ENCODE measurements at places on chromosomes 6 and 20.

DNA sequence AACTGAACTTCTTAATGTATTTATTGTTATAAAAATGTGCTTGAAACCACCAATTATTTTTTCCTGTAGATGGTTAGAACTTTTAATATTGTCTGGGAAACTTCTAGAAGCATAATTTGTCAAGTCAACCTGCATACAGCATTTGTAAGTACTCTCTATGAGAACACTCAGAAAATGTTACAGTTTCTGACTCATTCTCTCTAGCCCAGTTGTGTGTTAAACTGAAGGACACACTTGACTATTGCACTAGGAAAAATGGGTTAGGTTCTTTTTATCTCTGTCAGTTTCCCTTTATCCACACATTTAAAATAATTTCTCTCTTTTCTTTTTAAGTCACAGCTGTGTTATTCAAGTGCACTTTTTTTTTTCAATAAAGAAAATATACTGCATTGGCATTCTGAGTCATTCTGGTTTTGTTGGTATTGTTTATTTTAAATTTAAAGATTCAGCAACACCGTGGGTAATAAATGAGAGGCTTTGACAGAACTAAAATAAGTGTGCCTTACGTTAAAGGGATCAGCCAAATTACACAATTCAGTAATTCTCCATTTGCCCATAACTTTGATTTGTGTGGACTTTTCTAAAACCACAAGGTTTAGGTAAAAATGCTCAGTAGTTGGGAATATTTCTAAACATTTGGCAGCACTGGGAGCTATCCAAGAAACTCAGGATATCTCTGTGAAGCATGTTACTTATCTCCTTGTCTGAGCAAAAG, 50.7 kb downstream of the OPN5 start:
- no peaks in the 10 kb centered on the region for H3K27me3 ChIP-seq
- no peaks in the 10 kb centered on the region for H3K4me1 ChIP-seq
- no peaks in the 10 kb centered on the region for H3K36me3 ChIP-seq
- DNase-seq, result no peak

- H3K36me3 ChIP-seq, result no peaks in the 10 kb centered on the region
- H3K4me1 ChIP-seq, result no peaks in the 10 kb centered on the region
- H3K27ac ChIP-seq, result no peak overlapping the region
These were observed 1.6 kb downstream of the KIAA0408 start for GRCh38 chr6:127457456-127458064.

GRCh38 chr6:20688710-20689500, 154.6 kb downstream of the CDKAL1 start:
- H3K27me3 ChIP-seq, result no peaks in the 10 kb centered on the region
- peak overlapping the region; percentile 72 for H3K27ac ChIP-seq
- DNase-seq, result peak; percentile 59
- H3K4me1 ChIP-seq, result peaks cover 13% of the 10 kb centered on the region
- peak overlapping the region; percentile 38 for H3K4me3 ChIP-seq

- H3K27me3 ChIP-seq, result no peaks in the 10 kb centered on the region
- no peak overlapping the region for H3K27ac ChIP-seq
- H3K4me1 ChIP-seq, result no peaks in the 10 kb centered on the region
- H3K36me3 ChIP-seq, result no peaks in the 10 kb centered on the region
- no peak overlapping the region for H3K4me3 ChIP-seq
- DNase-seq, result no peak
These were observed 173.4 kb downstream of the MRPL14 start for GRCh38 chr6:43953794-43954310.

- no peak overlapping the region for H3K4me3 ChIP-seq
- H3K27me3 ChIP-seq, result no peaks in the 10 kb centered on the region
- H3K4me1 ChIP-seq, result peaks cover 36% of the 10 kb centered on the region
- DNase-seq, result no peak
These were observed 78.9 kb downstream of the SULF2 start for GRCh38 chr20:47706345-47706744.

GRCh38 chr6:109321752-109322151, 60.5 kb downstream of the CD164 start:
- peaks cover 7% of the 10 kb centered on the region for H3K4me1 ChIP-seq
- H3K36me3 ChIP-seq, result no peaks in the 10 kb centered on the region
- DNase-seq, result no peak
- no peaks in the 10 kb centered on the region for H3K27me3 ChIP-seq
- no peak overlapping the region for H3K4me3 ChIP-seq
- no peak overlapping the region for H3K27ac ChIP-seq

DNA sequence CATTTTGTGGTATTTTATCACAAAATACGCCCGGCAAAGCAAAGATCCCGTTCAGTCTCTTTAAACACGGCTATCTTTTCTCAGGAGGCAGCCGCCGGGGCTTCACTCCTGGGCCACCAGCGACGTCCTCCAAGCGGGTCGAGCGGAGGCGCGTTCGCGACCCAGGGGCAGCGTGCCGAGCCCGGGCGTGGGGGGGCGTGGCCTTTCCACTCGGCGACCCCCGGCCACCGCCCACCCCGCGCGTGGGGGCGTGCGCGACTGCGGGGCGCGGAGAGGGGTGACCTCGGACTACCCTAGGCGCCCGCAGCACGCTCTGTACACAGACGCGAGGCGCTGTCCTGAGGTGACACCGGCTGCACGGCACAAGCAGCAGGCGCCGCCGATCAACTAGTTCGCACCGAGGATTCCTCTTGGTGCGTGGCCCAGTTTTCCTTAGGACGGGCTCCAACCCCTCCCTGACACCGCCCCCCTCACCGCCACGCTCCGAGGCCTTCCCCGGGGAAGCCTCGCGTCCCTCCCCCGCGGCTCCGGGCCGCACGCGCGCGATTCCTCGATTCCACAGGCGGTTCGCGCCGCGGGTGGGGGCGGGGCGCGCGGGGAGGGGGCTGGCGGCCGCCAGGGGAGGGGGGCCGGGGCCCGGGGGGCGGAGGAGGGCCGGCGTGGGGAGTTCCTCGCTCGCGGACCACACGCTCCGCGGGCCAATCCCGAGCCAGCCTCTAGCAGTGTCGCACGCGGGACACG, 1.1 kb upstream of the JARID2 start:
- peak overlapping the region; percentile 73 for H3K4me3 ChIP-seq
- H3K36me3 ChIP-seq, result no peaks in the 10 kb centered on the region
- H3K27ac ChIP-seq, result peak overlapping the region; percentile 97
- H3K4me1 ChIP-seq, result no peaks in the 10 kb centered on the region
- DNase-seq, result no peak

DNA sequence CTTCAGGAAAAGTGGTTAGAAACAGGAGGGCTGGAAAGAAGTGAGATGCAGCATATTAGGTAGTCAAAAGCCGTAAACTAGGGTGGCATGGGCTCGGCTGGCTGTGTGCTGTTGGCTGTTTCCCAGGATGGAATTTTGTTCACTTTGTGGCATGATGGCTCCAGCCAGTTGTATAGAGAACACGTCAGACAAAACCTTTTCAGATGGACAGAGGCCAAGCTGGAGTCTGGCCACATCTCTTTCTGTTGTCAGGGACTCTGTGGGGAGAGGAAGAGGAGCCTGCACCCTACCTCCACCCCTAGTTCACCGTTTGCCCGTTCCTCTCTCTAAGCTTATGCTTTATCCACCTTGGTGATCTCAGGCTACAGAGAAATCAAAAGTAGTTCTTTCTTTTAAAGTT, 22.0 kb downstream of the C6orf89 start:
- H3K4me3 ChIP-seq, result no peak overlapping the region
- DNase-seq, result no peak
- no peaks in the 10 kb centered on the region for H3K36me3 ChIP-seq
- H3K4me1 ChIP-seq, result peaks cover 13% of the 10 kb centered on the region
- H3K27me3 ChIP-seq, result no peaks in the 10 kb centered on the region

DNA sequence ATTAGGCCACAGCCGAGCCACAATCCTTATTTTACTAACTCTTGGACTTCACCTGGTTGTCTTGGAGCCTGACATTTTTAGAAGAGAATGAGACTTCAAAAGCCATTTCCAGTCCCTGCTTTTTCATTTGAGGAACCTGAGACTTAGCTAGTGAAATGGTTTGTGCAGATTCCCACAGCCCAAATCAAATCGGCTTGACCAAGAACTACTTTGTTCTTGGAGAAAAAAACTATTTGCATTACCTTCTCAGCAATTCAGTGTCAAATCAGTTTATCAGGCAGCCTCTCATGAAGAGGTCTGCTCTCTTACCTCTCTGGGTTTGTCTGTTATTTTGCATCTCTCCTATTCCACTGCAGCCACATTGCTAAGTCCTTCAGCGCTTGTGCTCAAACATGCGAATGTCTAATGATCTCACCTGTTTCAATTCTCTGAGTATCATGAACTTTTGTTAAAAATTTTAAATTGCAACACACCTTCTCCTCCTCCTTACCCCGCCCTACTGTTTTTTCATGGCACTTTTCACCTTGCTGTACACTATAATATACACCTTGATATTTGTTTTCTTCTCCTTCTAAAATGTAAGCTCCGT, 573 bp upstream of the IFNGR1 start:
- no peaks in the 10 kb centered on the region for H3K27me3 ChIP-seq
- peak overlapping the region; percentile 94 for H3K27ac ChIP-seq
- H3K36me3 ChIP-seq, result 0 out of 2 replicates have a peak, but pooled peaks cover under 1% of the 10 kb centered on the region
- DNase-seq, result no peak
- H3K4me1 ChIP-seq, result peaks cover 21% of the 10 kb centered on the region
- H3K4me3 ChIP-seq, result peak overlapping the region; percentile 91

DNA sequence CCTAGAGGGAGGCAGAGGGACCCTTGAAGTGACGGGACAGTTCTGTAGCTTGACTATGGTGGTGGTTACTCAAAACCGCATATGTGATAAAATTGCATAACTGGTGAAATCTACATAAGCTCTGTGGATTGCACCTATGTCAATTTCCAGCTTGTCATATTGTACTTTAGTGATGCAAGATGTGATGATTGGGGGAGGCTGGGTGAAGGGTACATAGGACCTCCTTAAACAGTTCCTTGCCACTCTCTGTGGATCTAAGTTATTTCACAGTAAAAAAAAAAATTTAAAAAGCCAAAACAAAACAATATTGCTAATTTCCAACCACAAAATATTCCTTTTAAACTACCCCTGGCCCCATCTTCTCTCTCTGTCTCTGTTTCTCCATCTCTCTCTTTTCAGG, 472.6 kb upstream of the SULF2 start:
- H3K27ac ChIP-seq, result no peak overlapping the region
- no peaks in the 10 kb centered on the region for H3K36me3 ChIP-seq
- no peak overlapping the region for H3K4me3 ChIP-seq
- no peaks in the 10 kb centered on the region for H3K27me3 ChIP-seq
- no peaks in the 10 kb centered on the region for H3K4me1 ChIP-seq

DNA sequence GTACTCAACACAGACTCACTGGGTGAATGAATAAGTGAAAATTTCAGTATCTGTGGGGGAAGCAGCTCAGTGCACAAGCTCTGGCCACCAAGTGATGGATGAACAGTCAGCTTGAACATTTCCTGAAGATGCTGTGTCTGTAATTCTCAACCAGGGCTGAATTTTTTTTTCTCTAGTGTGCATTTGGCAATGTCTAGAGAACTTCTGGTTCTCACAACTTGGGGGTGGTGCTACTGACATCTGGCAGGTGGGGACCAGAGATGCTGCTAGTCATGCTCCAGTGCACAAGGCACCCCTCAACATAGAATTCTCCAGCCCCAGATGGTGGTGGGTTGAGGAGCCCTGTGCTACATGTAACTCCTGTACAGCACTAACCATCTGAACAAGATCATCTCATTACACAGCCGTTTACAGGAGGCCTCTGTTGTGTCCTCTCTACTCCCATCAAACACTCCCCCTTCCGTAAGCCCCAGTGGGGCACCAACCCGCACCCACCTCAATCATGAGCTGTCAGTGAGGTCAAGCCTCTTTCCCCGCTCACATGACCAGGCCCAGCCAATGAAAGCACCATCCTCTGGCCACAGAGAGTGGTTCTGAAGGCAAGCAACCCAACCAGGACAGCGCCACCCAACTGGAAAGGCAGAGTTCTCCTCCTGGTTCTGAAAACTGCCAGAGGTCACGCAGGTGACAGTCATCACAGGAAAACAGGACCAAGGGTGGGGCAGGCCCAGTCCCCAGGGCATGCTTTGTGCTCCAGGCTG, 103.9 kb upstream of the PMEPA1 start:
- H3K36me3 ChIP-seq, result no peaks in the 10 kb centered on the region
- DNase-seq, result no peak
- H3K27ac ChIP-seq, result no peak overlapping the region
- H3K27me3 ChIP-seq, result no peaks in the 10 kb centered on the region
- no peak overlapping the region for H3K4me3 ChIP-seq

DNA sequence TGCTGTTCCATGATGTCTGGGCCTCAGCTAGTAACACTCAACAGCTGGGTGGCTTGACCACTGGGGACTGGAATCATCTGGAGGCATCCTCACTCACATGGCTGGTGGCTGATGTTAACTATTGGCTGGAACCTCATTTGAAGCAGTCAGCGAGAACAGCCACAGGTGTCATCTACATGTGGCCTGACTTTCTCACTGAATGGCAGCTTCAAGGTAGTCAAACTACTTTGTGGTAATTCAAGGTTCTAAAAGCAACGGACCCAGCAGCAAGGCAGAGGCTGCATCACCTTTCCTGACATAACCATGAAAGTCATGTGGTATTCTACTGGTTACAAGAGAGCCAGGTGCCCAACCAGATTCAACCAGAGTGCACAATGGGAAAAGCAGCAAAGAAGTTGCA, 115.9 kb upstream of the DST start:
- peaks cover 84% of the 10 kb centered on the region for H3K4me1 ChIP-seq
- H3K27me3 ChIP-seq, result no peaks in the 10 kb centered on the region
- H3K27ac ChIP-seq, result peak overlapping the region; percentile 54
- H3K4me3 ChIP-seq, result no peak overlapping the region

DNA sequence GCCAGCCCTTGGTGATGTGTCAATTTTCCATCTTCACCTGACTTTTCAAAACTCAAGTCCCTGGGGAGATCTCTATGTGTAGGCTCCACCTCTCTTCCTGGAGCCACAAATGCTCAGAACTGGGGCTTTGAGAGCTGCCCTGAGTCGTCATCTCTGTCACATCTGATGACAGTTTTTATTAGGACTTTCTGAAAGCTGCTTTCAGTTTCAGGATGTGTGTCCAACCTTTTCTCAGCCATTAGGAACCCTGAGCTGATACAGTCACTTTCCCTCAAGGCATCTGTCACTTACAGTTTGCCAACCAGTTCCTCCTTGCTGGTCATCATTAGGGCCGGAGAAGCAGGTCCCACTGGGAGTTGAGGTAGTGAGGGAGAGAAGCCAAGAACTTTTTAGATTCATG, 365.9 kb upstream of the CHD6 start:
- H3K4me3 ChIP-seq, result no peak overlapping the region
- H3K4me1 ChIP-seq, result no peaks in the 10 kb centered on the region
- H3K27ac ChIP-seq, result no peak overlapping the region
- peak; percentile 12 for DNase-seq
- H3K27me3 ChIP-seq, result no peaks in the 10 kb centered on the region
- H3K36me3 ChIP-seq, result no peaks in the 10 kb centered on the region

GRCh38 chr6:139240161-139241010, 51.4 kb downstream of the TXLNB start:
- no peaks in the 10 kb centered on the region for H3K4me1 ChIP-seq
- DNase-seq, result no peak
- no peak overlapping the region for H3K27ac ChIP-seq
- H3K4me3 ChIP-seq, result no peak overlapping the region
- H3K36me3 ChIP-seq, result no peaks in the 10 kb centered on the region

GRCh38 chr20:4832469-4832868, 110.8 kb downstream of the PRND start:
- H3K27me3 ChIP-seq, result no peaks in the 10 kb centered on the region
- no peaks in the 10 kb centered on the region for H3K4me1 ChIP-seq
- H3K4me3 ChIP-seq, result no peak overlapping the region

- H3K4me1 ChIP-seq, result no peaks in the 10 kb centered on the region
- no peak for DNase-seq
- no peaks in the 10 kb centered on the region for H3K27me3 ChIP-seq
- H3K4me3 ChIP-seq, result no peak overlapping the region
- H3K27ac ChIP-seq, result no peak overlapping the region
- H3K36me3 ChIP-seq, result no peaks in the 10 kb centered on the region
These were observed 328.1 kb downstream of the ARHGAP18 start for GRCh38 chr6:129381885-129382284.

Data from GM12878 (cell line).